ENCODE measurements at places on chromosomes 7 and 10.

DNA sequence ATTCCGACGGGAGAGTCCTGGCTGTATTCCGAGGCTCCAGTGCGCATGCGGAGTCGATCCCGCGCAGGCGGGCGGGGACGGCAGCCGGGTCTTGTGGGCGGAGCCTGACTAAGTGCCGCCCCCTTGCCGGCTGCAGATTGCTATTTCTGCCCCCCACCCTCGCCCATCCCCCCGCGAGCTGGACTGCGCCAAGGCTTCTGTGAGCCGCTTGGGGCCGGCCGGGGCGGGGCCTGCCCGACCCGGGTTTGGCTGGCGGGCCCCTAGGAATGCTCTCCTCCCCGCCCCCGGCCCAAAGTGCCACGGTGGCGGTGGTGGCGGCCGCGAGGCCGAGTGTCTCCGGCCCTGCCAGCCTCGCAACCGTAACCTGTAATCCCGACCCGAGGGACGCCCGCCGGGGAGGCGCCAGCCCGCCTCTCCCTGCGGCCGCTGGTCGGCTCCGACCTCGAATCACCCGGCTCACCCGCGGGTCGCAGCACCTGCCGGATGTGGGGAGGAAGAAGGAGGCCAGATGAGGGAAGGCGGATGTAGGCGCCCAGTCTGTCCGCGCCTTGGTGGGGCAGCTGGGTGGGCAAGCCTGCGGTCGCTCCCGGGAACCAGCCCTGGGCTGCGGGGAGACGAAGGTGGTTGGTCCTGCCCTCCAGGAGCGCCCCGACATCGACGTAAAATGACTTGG lies 702 bp upstream of the KAZALD1 start:
- DNase-seq = peak; percentile 97

GRCh38 chr7:51303142-51303525 lies 13.5 kb downstream of the COBL start:
- DNase-seq = no peak

DNA sequence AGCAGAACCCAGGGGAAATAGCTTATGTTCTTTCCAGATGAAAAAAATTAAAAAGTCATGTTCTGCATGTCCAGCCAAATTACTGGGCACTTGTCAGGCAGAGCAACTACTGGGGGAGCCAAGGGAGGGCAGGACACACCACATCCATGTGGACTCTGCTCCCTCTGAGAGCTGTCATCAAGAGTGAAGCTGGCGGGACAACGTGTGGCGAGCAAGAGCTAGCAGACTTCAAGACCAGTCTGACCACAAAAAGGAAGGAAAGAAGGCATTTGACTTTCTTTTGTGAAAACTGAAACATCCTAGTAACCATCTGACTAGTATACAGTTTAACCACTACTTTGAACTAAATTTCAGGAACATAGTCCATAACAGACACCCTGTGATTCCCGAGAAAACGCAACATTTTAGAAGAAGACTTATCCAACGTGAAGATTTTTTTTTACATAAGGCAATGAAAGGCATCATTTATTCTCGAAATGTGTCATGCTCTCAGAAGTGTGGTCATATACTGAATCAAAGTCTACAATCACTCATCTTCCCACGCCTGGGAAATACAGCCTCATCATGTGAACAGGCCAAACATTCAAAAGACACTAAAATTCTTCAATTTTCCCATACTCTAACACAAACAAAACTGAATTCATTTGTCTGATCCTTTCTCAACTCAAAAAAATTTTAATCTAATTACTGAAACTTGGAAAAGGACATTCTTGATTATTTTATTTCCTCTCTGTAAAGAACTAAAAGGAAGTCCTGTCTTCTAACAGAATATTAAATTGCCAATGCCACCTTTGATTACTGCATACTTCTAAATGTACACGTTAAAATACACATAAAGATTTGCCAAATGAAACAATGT lies 15.5 kb downstream of the CYTH3 start:
- DNase-seq = peak; percentile 25

GRCh38 chr7:50592940-50593339 lies 27.7 kb upstream of the DDC start:
- DNase-seq = no peak

- DNase-seq = no peak
Observed at GRCh38 chr7:42103456-42103855, 133.6 kb downstream of the GLI3 start.

DNA sequence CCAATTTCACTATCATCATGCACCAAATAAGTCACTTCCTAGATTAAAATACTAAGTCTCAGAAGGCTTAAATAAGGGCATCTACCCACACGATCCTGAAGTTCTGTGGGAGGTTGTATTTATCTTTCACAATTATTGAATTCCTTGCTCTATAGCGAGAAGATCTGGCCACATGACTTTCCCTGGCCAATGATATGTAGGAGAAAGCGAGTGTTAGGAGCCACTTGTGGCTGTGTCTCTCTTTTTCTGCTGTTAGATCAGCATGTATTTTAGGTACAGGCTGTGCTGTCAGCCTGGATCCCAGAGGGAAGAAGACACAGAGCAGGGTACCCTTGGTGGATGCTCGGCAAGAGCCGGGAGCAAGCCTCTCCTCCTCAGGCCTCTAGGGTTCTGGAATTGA lies 131.3 kb upstream of the DPP6 start:
- DNase-seq = no peak

GRCh38 chr10:87734987-87735827 lies 75.5 kb downstream of the PAPSS2 start:
- peak; percentile 61 for DNase-seq

DNA sequence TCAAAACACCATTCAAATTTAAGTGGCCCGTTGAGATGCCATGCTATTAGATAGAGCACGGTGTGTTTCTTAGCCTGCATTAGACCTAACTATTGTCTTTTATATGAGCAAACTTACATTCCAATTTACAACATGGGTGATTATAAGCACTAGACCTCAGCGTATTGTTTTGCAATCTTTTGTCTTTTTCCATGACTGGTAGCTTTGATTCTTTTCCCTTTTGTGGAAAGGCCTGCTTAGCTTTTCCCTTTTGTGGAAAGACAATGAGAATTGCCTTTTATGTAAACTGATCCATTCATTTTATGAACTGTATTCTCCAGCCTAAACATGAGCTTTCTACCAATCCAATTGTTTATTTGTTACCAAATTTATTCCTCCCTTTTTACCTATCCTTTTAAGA lies 823.1 kb downstream of the CCSER2 start:
- no peak for DNase-seq

- DNase-seq = no peak
Observed at GRCh38 chr7:40374575-40374974, 239.8 kb downstream of the SUGCT start.

GRCh38 chr7:107068156-107068555 lies 23.7 kb downstream of the PRKAR2B start:
- DNase-seq = no peak

GRCh38 chr10:19532411-19532810 lies 283.8 kb upstream of the PLXDC2 start:
- DNase-seq = peak; percentile 13

DNA sequence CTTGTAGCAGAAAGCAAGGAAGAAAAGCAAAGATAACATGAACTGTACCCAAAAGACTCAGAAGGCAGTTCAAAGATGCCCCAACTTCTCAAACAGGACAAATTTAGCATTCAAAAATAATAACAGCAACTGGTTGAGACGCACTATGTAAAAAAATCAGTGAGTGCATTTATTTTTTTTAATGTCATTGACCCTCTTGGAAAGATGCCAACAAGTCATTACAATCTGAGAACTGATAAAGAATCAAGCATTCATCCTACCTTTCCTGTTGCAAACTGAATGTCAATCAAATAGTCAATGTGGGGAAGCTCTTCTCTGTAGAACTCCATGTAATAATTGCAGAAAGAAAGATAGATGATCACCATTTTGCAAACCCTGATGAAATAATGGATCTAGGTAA lies 1.7 kb upstream of the CCDC186 start:
- no peak for DNase-seq

GRCh38 chr10:11776080-11776479 lies 33.9 kb downstream of the ECHDC3 start:
- DNase-seq = no peak
